ENCODE measurements at places on chromosomes 2 and 18.

GRCh38 chr2:58072102-58072501 lies 25.5 kb downstream of the VRK2 start:
- DNase-seq = no peak

DNA sequence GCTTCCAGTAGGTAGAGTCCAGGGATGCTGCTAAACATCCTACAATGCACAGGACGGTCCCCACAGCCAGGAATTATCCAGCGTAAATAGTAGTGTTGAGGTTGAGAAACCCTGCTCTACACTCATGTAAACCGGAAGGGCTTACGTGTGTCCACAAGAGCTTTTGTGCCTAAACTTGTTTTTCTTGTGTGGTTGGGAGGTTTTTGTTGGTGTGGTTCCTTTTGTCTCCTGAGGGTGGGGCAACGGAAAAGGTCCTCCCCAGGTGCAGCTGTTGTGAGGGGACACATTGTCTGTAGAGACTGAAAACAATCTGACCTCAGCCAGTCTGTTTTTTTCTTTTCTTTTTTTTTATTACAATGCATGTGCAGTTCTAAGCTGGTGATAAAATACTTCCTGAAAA lies 72.7 kb upstream of the MGAT5 start:
- no peak for DNase-seq

GRCh38 chr2:132949108-132949507 lies 279.1 kb upstream of the LYPD1 start:
- DNase-seq = no peak

- no peak for DNase-seq
These were observed 16.9 kb upstream of the ZCCHC2 start for GRCh38 chr18:62505669-62506494.

DNA sequence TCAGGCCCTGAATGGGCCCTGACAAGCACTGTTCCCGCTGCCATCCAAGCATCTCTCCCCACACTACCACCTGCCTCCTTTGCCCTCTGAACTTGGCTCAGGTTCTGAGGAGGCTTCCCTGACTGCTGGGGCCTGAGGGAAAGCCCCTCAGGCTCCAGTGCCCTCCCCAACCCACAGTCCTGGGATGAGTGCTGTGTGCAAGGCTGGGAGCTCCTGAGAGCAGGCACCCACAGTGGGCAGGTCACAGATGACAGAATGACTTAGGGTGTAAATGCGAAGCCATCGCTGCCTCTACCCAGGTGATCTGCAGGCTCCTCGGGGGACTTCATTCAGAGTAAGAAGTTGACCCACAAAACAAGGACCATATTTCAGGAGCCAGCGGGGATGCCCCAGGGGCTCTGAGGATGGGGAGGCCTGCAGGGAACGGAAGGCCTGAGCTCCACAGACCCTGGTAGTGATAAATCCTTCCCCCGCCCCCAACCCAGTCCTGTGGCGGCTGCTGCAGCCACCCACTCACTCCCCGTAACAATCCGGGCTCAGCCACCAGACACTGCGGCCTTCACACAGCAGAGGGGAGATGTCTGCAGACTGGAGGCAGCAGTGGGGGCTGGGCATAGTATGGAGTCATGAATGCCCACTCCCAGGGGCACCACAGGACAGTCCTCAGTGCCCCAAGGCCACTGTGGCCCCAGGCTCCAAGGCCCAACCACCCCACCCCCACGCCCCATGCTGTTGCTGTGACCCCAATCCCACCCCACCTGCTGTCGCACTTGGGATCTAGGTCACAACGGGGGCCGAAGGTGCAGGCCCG lies 8.9 kb downstream of the BIN1 start:
- no peak for DNase-seq
